Fibroblast of the conjunctiva (primary cell): ENCODE measurements at places on chromosomes 7 and 10.

DNA sequence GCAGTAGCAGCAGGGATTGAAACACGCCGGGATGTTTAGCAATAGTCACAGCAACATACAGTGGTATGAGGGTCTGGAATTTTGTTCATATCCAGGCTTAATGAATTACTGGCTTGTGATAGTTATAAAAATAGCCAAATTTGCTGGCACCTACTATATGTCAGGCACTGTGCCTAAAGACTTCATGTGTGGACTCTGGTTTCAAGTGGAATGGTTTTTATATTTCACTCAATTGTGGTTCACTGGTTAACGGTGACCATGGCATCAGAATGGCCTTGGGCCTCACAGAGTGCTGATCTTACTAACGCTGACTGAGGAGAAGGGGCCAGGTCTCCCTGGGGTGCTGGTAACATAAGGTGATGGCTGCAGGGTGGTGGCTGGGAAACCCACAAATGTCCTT, 55.7 kb downstream of the CELF2 start:
- DNase-seq: no peak

DNA sequence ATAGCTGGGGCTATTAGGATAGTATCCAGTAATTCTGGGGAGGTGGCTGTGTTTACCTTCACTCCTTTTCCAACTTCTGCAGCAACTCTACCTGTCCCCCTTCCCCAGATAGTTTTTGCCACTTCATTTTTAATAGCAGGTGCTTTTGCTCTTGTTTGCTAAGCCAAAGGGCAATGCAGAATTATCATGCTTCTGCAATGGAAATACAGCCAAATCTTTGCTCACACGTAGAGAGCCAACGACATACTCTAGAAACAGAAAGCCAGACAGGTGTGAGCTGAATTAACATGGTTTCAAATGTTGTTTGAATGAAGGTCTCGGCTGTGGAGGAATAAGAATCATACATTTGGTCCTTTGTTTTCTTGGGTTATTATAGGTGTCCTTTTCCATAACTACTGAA, 14.4 kb downstream of the PLEKHS1 start:
- no peak for DNase-seq

- no peak for DNase-seq
Measured at GRCh38 chr7:40356871-40357709, 222.3 kb downstream of the SUGCT start.

DNA sequence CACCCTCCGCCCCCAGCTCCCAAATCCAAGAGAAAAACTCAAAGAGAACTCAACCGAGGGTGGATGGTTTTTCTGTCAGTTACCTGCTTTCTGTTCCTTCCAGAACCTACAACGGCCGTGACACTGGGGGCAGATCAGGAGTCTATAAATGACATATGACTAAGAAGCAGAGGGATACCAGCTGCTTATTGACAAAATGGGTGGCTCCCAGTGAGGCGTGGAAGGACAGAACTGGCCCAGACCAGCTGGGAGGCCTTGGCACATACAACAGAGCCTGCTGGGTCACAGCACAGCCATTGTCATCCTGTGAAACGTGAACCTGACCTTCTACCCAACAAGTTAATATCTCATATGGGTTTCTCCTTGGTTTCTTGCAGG, 84.3 kb upstream of the ADRB1 start:
- no peak for DNase-seq

- no peak for DNase-seq
Measured at GRCh38 chr10:14092799-14093198, 237.9 kb downstream of the FRMD4A start.
